SK-N-MC (cell line): ENCODE measurements at places on chromosomes 7 and 10.

GRCh38 chr7:30987178-30987577 is 23.4 kb downstream of the GHRHR start:
- no peak for DNase-seq

- DNase-seq, result no peak
Observed at GRCh38 chr10:119754936-119755335, 29.1 kb downstream of the INPP5F start.

- no peak for DNase-seq
Observed at GRCh38 chr10:90424730-90425129, 433.1 kb downstream of the HTR7 start.

DNA sequence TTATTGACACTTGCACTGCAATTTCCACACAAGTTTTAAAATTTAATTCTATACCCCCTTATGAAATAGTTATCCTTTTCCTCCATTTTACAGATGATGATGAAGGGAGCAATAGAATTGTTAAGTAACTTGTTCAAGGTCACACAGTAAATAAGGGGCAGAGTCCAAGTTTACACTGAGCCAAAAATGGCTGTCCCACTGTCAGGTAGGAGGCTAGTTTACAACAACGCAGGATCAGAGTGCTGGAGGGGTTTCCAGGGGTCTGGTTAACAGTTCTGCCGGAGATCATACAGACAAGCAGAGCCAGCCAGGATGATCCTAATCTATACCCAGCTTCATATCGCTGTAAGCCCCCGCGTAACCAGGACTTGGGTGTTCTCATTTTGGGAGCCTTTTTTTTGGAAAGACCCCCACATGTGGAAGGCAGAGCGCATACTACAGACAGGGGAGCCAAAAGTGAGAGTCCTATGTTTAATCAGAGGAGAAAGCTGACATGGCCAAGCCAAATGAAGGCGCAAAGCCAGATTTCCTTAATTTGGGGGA is 524 bp upstream of the UNC5B start:
- no peak for DNase-seq

GRCh38 chr10:89755374-89755773 is 54.0 kb downstream of the KIF20B start:
- DNase-seq, result no peak

DNA sequence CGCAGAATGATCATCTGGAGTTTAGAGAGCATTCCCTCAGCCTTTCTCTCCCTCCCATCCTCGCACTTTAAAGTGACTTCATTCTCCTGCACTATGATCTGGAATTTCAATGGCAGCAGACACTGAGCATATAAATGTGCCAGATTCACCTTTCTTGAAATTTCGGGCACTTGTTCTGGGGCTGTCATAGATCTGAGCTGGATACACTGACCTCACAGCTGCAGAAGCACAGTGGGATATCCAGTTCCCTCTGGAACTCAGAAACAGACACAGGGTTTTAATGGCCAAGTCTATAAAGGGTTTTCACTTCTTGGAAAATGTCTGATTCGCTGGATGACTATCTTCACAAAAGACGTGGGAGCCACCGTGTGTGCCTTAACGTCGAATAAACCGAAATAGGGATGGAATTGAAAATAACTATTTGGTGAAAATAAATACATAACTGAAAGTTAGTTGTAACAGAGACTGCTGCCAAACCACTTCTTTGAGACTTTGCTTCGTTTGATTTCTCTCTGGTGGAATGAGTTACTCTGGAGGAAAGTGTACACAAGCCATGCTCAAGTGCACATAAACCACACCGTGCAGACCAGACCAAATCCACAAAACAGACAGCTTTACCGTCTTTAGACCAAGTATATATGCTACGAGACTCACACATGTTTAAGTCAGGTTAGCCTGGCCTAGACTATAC is 126.1 kb downstream of the SVIL start:
- DNase-seq, result no peak

DNA sequence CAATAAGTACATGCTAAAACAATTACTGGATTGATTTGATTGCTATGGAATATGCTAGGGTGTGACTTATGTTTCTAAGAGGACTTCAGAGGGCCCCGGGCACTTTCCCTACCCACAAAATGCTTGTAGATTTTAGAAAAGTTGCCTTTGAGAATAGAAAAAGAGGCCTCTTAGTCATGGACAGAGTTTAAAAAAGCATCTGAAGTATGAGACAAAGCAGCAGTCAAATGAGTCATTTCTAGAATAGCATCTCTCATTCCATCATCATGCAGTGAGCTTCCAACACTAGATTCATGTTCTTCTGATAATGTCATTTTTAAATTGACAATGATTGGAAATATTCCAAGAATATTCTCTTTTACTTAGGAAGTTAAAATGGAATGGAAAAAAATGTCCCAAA is 675.1 kb upstream of the PCDH15 start:
- no peak for DNase-seq

- no peak for DNase-seq
Observed at GRCh38 chr7:17620566-17620965, 319.7 kb downstream of the SNX13 start.

DNA sequence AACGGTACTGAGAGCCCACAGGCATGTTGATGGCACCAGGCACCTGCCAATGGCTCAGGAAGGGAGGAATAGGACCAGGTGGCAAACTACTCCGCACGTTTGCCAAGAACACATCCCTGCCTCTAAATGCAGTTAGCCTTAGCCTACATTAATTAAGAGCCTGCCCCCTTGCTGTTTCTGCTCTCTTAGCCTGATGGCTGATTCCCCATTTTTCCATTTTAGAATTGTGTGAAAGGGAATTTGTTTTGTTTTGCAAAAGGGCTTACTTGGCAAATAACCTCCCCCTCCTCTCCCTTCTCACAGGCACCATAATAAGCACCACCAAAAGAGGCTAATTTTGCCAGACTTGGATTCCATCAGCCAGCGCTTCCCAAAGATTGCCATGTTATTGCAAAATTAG is 1203.2 kb downstream of the SORCS3 start:
- DNase-seq, result no peak

DNA sequence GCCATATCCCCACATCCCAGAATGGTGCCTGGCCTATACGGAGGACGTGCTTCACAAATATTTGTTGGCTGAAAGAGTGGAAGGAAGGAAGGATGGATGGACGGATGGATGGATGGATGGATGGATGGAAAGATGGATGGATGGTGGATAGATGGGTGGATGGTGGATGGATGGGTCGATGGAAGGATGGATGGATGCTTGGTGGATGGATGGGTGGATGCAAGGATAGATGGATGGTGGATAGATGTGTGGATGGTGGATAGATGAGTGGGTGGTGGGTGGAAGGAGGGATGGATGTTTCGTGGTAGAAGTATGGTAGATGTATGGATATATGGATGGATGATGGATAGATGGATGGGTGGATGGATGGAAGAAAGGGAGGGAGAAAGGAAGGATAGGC is 10.8 kb downstream of the CHAT start:
- DNase-seq, result no peak

- DNase-seq, result no peak
Observed at GRCh38 chr7:94451187-94451586, 56.5 kb downstream of the COL1A2 start.

GRCh38 chr7:100914208-100914878 is 18.7 kb upstream of the ACHE start:
- no peak for DNase-seq

GRCh38 chr10:124926548-124926947 is 15.4 kb upstream of the ZRANB1 start:
- no peak for DNase-seq

GRCh38 chr10:11161096-11161495 is 143.4 kb downstream of the CELF2 start:
- no peak for DNase-seq

- no peak for DNase-seq
Observed at GRCh38 chr10:93315246-93315645, 166.9 kb downstream of the MYOF start.

DNA sequence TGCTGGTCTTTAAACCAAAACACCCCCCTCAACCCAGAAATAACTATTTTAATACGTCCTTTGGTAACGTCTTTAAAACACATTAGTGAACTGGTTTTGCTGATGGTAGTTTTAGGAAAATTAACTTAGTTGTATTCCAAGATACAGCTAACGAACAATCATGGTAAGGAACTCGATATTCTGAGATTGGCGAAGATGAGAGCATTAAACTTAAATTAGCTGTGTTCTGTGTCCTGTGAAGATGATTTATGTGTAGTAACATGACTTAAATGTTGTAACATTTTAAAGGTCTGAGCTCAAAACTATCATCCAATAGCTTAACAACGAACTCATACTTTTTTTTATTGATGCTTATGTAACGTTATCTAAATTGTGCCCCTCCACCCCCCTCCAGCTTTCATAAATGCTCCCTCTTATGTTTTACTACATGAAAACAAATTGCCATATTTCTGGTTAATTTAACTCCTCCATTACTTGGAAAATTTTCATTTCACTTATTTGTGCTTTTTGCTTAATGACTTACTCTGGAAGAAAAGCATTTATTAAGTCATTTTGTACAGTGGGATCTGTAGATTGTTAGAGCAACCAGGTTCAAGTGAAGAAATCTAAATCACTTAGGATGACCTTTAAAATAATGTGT is 1.7 kb downstream of the SDK1 start:
- no peak for DNase-seq

GRCh38 chr7:5614600-5614999 is 166.9 kb downstream of the RNF216 start:
- DNase-seq, result no peak

DNA sequence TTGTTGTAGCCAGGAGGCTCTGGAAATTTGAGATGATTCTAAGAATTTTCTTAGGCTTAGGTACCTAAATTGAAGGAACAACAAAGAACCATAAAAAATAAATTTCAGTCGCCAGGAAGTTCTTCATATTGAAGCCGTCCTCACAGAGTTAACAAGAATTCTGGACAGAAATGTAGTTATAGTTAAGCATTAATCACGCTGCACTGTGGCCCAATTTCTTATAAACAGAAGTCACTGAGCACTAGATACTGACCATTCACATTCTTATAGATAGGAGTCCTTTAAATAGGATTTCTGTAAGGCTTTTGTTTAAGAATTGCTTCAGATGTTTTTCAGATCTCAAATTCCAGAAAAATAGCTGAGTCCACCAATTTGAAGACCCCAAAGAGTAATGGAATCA is 256.2 kb upstream of the PITRM1 start:
- no peak for DNase-seq

GRCh38 chr10:51918884-51919325 is 219.5 kb upstream of the CSTF2T start:
- no peak for DNase-seq

GRCh38 chr10:70493660-70494234 is 15.2 kb downstream of the PALD1 start:
- no peak for DNase-seq

DNA sequence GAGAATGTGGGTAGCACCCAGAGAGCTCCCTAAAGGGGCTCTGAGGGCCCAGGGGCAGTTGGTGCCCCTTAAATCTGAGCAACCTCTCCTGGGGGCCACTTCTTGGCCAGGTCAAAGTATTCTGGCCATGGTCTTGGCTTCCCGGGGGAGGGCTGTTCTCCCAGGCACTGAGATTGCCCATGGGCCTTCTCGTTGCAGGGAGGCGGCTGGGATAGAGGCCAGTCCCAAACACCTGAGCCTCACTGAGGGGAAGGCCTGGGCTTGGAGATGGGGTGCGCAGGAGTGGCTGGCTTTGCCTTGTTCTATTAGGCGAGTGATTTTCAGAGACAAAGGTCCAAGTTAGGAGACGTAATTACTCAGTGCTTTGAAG is 33.5 kb downstream of the ZNF783 start:
- DNase-seq, result no peak

GRCh38 chr10:31467791-31468535 is 148.9 kb downstream of the ZEB1 start:
- no peak for DNase-seq

DNA sequence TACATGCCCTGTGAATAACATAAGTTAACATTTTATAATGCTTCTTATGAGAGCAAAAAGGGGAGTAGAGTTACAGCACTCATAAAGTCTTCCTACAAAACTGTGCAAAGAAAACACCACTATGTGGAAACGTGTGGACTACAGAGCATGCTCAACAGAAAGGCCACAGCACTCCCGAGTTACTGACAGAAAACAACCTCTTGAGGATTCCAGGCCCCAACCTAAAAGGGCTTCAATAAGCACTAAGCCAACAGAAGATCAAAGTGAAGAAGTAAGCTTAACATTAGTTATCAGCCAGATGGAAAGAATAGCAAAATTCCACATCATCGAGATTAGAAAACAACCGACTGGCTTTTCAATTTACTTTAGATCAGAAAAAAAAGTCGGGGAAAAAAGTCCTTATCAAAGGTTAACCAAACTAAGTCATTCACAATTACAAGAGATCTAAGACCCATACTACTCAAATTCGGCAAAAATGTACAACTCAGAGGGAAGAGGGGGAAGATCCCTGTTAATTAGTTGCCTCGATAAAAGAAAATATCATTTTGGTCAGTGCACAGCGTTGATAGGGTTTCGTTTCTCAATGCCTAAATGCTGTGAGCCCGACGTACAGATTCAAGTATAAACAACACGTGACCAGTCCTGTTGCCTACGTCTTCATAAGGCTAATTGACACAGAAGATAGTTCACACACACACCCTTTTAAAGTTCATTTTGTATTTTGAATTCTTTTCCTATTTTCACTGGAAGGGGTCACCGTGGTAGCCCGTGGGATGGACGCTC is 1.4 kb downstream of the KBTBD2 start:
- DNase-seq, result no peak

DNA sequence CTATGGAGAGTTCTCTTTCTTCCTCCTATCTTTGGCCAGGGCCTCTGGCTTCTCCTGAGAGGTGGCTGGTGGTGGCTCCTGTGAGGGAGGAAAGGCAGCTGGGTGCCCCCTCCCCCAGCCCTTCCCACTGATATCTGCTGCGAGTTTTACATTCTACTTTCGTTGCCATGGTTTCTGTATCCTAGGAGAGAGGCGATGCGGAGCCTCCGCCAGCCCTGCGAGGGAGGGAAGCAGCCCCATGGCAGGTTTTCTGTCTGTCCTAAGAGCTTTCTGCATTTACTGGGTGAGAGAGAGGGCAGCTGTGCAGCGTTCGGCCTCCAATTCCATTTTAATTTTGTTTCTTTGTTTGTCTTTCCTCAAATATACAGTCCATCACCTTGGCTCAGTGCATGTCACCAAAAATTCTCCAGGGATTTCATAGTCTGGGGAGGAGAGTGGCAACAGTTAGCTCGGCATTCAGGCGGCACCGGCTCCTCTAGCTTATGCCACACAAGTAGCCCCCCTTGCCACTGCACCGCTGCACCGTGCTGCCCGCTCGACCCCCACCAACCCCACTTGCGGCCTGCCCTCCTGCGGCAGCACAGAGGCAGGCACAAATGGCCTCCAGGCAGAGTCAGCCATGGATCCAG is 20.4 kb downstream of the DNAJB12 start:
- DNase-seq, result no peak
